GM04504 (cell line): ENCODE measurements at places on chromosomes 2 and 18.

DNA sequence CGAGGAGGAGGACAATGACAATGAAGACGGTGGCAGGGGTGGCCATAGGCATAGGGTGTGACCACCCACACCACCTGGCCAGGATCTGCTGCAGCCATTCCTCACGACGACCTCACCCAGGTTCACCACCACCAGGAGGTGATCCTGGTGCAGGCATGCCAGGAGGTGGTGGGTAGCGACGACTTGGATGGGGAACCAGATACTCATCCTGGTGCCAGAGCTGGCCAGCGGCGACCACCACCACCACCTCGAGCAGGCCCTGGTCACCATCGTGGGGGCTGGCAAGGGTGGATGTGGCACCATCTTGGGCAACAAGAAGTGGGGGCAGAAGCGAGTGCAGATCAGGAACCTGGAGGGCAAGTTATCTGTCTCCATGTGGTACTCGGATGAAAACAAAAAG lies 117.1 kb upstream of the NXPH2 start:
- DNase-seq, result no peak

GRCh38 chr2:66679442-66679841 lies 244.5 kb downstream of the MEIS1 start:
- no peak for DNase-seq

DNA sequence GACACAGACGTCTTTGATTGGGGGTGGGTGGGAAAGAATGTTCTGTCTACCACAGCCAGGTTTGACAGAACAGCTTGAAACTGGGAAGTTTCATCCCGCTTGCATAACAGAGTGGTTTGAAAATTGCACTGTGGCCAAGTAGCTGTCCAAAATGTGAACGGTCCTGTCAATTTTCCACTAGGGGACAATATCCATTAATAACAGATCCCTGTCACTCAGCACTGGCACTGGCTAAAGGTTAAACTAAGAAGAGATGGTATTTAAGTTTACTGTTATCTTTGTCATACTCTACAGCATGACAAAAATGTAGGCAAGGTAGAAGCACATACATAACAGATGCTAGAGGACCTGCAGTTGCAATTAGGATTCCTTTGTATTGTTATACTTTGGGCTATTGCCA lies 55.6 kb upstream of the ACMSD start:
- DNase-seq, result peak; percentile 3

- DNase-seq, result no peak
Measured at GRCh38 chr2:162919111-162919510, 80.5 kb upstream of the KCNH7 start.

GRCh38 chr18:70132999-70133398 lies 72.5 kb downstream of the RTTN start:
- DNase-seq, result peak; percentile 85

DNA sequence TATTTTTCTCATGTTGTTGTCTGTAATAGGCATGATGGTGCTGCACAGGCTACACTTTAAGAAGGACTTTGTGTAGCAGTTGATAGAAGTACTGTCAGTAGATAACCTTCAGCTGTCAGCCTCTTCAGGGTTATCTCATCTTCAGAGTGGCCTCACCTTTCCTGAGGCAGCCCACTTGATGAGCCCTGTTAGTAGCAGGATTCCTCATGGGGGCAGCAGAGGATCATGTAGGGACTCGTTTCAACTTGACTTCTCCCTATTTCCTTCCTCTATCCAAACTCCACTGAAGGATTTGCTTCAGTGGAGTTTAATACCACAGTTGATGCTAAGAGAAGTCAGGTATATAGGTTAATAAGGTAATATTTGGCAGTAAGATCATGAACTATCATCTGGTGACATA lies 530.3 kb upstream of the FSIP2 start:
- DNase-seq, result no peak

DNA sequence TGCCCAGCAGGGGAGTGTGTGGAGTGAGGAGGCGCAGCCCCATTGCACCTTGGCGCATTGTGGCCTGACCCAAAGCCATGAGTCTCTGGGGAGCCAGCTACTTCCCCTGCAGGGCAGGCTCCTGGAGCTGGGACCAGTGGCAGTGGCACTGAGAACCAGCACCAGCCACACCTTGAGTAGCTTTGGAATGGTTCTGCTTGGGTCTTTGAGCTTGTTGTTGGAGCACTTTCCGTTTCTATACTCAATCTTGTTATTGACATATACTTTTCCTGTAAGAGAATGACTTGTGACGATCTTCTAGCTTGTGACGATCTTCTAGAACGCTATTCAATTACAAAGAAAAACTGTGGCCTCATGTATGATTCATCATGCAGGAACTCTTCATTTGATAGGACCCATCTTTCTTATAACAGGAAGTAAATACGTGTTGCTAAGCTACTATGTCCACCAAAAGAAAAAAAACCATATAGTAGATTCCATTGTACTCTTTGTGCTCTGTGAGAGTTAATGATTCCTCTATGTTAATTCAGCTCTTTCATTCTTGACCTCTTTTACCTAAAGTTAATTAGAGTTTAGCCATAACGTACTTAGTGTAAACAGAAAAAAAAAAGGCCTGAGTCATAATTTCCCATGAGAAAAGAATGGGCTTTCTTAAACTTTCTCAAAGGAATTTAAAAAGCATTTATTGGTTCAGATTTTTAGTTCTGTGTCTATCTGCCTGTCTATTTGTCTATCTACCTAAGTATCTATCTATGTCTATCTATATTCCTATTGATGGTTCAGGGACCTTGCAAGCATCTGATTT lies 113.1 kb downstream of the GATA6 start:
- no peak for DNase-seq

GRCh38 chr2:203804764-203805485 lies 62.6 kb upstream of the CTLA4 start:
- DNase-seq, result no peak

- DNase-seq, result no peak
Measured at GRCh38 chr2:100320547-100321178, 1.6 kb downstream of the LONRF2 start.
